ENCODE measurements at places on chromosomes 5 and 9.

DNA sequence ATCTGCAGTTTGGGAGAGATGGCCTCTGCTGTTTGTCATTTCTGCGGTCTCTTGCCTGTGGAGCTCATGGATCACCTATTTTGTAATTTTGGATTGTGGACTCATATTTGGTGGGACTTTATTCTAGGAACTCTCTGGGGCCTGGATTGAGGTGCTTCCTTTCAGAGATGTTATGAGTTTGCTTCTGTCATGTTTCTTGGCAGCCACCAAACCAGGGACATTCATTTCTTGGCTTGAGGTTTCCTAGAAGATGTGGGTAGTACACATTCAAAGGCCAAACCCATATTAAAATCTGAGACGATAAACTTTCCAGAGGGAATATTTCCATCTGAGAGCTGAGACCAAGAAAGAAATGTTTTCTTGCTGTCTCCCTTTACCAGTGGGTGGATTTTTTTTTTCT, 37.2 kb upstream of the GADD45G start:
- DNase-seq = no peak

- peak; percentile 47 for DNase-seq
These were observed at the start of gene ABLIM3 for GRCh38 chr5:149141224-149141956. ABLIM3 (plus strand) TSS chr5:149141493; CDS start chr5:149142096, 603 bp downstream.

- no peak for DNase-seq
These were observed 237.2 kb upstream of the CTNND2 start for GRCh38 chr5:12141496-12141895.

- no peak for DNase-seq
These were observed 34.9 kb downstream of the PCDH1 start for GRCh38 chr5:141843156-141843927.

DNA sequence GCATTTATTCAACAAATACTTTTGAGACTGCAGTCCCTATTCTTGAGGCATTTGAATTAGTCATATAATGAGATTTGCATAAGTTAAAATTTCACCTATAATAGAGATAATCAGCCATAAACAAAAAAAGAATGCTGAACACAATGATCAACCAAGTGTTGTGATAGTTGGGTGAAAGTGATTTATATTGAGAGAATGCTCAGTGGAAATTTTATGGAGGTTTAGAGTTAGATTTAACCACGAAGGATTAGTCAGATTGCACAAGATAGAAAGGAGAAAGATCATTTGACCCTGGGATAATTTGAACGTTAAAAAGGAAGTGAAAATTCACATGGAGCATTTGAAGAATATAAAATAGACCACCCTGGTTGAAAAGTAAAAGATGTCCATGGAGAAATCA, 356.2 kb downstream of the NPR3 start:
- no peak for DNase-seq

GRCh38 chr9:126327006-126327713, 531 bp downstream of the MVB12B start:
- DNase-seq = no peak

GRCh38 chr5:171340491-171340890, 31.4 kb downstream of the TLX3 start:
- DNase-seq = no peak

GRCh38 chr9:13589034-13589737, 309.7 kb upstream of the MPDZ start:
- DNase-seq = no peak

- no peak for DNase-seq
These were observed 9.1 kb upstream of the SLC28A3 start for GRCh38 chr9:84349671-84350070.

- no peak for DNase-seq
These were observed 32.4 kb downstream of the LHX3 start for GRCh38 chr9:136172412-136173079.

DNA sequence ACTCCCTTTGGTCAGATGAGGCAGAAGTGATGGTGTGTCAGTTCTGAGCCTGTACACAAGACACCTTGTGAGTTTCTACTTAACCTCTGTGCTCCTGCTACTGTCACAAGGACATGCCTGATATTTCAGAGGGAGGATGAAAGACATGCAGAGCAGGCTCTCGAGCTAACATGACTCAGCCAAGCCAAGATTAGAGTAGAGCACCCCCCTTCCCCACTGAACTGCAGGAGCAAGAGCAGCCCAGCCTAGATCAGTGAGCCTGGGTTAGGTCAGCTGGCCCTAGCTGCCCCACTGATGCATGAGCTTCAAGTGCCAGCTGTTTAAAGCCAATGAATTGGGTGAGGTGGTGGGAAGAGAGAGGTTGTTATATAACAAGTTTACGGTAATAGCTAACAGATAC, 36.7 kb downstream of the BRINP1 start:
- DNase-seq = no peak

DNA sequence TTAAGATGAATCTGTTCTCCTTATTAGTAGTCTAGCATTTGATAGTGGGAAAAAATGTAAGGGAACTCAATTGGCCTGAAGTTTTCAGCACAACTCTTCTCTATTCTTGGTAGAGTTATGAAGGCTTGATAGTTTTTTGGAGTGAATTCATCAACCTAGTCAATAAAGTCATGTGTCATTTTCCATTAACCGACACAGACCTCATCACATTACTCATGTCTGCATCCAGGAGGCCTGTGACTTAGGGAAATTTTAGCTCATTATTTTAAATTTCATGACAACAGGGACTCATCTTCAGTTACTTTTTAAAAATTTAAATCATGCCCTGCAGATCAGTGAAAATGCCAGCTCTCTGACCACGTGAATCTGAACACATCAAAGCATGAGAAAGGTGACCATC, 63.3 kb downstream of the ADAMTS16 start:
- DNase-seq = no peak

DNA sequence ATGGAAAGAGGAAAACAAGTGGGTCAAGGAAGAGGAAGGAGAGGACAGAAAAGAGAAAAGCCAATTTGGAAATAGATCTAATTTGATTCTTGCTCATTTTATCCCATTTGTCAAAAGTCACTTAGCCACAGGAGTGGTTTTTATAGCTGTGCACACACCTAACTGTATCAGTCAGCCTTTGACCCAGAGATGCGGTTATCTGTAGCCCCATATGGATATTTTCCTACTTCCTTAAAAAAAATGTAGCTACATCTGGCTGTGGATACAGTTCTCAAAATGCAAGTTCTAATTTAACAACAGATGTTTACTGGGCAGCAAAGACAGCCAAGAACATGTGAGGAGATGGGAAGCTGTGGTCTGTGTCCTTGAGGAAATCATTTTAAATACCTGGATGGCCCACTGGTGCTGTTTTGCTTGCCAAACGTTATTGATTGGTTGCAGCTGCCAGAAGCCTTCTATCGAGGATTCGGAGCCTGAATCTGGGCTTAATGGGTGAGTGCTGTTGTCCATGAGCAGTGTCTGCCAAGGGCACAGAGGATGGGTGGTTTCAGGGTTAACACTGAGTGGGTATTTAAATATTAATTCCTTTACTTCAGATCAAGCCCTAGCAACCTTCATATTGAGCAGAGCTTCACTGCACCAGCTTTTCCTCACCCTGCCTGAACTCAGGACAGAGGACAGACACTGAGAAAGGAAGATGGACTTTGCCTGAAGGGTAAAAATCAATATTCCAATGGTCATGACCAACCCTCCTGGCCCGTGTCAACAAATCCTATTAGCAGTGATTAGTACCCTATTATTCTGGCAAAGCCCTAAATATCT, 92.2 kb downstream of the APBA1 start:
- no peak for DNase-seq

DNA sequence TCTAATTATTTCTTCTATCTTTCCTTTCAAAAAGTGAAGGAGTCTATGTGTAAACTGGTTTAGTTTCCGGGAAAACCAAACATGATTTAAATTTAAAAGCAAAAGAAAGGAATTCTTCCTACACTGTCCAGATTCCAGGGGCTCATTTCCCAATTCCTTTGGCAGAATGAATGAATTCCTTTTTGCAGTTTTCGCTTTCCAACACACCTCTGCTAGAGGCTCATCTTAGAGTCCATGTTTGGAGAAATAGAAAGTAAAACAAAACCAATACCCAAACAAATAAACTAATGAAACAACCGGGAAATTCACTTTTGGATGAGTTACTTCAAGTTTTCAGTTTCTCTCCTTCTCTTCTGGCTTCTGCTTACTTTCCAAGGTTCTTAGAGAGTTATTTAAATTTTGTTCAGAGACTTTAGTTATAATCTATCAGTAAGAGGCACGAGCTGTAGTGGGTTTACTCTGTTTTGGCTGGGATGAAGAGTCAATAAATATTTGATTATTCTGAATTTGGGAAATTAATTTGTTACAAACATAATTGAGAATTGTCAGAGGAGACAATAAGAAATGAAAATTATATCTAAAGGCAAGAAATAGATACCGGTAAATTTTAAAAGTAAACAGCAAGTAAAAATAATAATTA, 365.0 kb upstream of the CDH9 start:
- DNase-seq = no peak

GRCh38 chr9:78986446-78986845, 585.3 kb upstream of the TLE4 start:
- DNase-seq = no peak

DNA sequence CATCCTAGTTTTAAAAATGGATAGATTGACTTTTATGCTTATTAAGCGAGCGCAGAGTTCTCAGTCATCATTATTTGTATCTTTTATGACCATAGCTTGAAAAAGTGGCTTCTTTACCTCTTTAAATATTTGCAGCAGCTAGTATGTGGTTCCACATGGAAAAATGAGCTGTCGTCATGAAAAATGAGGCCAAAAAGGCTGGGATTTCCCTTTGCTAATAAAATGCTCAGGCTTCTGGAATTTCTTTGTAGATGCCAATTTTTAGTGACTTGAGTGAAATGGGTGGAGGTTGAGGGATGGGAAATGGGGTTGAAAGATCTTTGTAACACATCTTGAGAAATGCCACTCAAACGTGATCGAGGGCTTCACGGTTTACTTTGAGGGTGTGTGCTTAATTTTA, 35.2 kb downstream of the RAI14 start:
- DNase-seq = no peak

- peak; percentile 31 for DNase-seq
These were observed 1.9 kb upstream of the PJA2 start for GRCh38 chr5:109411627-109412026.

DNA sequence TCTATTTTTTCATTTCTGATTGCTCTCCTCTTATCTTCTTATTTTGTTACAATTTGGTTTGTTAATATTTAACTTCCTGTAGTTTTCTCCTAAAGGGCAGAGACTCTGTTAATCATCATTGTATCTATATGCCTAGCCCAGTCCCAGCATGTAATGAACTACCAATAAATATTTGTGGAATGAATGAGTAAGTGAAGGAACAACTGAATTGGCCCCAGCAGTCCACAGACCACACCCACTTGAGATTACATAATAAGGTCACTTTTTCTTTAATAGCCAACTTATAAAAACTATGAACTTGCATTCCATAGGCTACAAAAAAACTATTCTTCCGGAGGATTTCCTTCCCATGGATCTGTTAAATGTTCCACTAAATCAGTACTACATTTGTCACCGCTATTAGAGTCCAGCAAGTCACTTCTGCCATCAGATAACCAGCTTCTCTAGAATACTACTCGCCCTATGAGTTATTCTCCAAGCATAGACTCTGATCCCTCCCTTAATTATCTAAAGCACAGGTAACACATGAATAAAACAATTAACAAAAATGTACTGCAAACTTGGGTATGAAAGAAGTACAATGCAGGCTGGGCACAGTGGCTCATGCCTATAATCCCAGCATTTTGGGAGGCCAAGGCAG, 27.5 kb upstream of the TNPO1 start:
- DNase-seq = no peak

- DNase-seq = peak; percentile 29
These were observed 2.7 kb upstream of the IL12B start for GRCh38 chr5:159332800-159333544.

- no peak for DNase-seq
These were observed 47.9 kb upstream of the SLC25A51 start for GRCh38 chr9:37951671-37952449.

- DNase-seq = no peak
These were observed 161.9 kb downstream of the TRIO start for GRCh38 chr5:14305045-14305444.

- peak; percentile 84 for DNase-seq
These were observed 38.6 kb upstream of the CEMIP2 start for GRCh38 chr9:71806901-71807307.

DNA sequence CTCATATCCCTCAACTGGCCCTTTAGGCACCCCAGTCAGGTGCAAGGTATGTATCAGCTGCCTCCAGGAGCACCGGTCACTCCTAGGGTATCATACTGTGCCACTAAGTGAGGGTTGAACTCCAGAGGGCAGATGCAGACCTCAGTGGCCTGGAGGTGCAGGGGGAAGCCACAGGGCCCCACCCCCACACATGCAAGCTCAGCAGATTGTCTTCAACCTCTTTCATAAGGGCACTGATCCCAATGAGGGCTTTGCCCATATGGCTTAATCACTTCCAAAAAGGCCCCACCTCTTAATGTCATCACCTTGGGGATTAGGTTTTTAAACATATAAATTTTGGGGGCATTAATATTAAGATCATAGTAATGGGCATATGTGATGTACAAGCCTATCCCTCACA, 28.2 kb downstream of the BAAT start:
- no peak for DNase-seq

GRCh38 chr5:746258-746761, 38.2 kb downstream of the ZDHHC11B start:
- DNase-seq = no peak

DNA sequence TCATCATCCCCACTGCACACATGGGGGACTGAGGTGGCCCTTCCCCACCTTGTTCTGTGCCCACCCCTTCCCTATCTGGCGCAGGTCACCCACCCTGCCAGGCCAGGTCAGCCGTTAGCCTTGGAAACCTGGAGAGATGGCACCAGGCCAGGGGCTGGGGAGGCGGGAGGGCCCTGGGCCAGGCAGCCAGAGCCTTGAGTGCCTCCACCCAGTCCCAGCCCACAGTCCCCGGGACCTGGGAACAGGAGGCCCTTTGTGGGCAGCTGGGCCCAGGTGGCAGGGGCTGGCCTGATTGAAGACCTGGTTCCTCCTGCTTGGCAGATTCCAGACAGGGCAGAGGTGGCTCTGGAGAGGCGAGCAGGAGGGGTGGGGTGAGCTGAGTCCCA, 70.6 kb downstream of the LRSAM1 start:
- DNase-seq = no peak

GRCh38 chr5:52922384-52922783, 66.8 kb upstream of the ITGA2 start:
- DNase-seq = no peak

DNA sequence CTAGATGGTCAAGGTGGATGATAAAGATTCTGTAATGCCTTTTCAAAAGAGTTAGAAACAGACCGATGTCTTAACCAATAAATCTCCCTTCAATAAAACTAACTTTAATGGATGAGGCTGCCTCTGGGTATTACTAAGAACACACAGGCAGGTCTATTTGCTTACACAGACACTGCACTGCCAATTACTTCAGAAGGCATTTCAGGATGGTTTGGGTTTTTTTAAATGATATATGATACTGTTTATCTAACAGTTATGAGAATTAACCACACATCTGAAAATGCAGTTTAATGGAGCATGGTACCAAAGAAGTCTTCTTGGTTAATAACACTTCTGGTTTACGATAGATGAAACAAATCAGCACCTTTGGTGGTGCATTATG, 367.9 kb upstream of the GRAMD2B start:
- DNase-seq = no peak

GRCh38 chr9:134293611-134294152, 32.6 kb upstream of the RXRA start:
- no peak for DNase-seq
